ENCODE measurements at places on chromosomes 16 and 17.

GRCh38 chr17:80105762-80106161, 4.4 kb downstream of the GAA start:
- no peak for ATAC-seq

GRCh38 chr16:82846806-82847205, 220.0 kb downstream of the CDH13 start:
- no peak for ATAC-seq

GRCh38 chr17:77861981-77862645, 96.4 kb upstream of the TNRC6C start:
- ATAC-seq, result no peak

GRCh38 chr17:72426948-72427760, 306.3 kb downstream of the SOX9 start:
- no peak for ATAC-seq

DNA sequence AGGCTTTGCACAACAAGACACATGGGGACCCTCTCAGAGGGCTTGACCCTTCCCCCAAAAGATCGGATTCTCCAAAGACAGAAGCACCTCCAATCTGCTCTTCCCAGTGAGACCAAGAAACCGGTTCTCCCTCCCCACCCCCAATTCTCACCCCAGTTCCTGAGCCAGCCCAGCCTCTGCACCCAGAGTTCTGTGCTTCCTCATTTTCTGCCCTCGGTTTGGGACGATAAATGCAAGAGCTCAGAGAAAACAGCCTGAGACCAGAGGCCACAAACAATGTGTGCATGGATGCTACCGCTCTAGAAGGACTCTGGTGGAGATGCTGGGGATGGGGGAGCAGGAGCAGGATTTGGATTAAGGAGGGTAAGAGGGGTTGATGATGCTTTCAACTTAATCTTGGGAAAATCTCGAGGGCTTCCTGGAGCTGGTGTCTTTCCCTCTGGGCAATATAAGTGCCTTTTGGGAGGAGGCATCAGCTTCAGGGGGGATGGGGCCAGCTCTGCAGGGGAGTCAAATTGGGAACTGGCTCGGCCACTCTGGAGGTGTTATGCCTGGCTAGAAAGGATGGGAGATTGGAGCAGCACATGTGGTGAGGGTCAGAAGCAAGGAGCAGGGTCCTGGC, 6.0 kb downstream of the KRT15 start:
- no peak for ATAC-seq

DNA sequence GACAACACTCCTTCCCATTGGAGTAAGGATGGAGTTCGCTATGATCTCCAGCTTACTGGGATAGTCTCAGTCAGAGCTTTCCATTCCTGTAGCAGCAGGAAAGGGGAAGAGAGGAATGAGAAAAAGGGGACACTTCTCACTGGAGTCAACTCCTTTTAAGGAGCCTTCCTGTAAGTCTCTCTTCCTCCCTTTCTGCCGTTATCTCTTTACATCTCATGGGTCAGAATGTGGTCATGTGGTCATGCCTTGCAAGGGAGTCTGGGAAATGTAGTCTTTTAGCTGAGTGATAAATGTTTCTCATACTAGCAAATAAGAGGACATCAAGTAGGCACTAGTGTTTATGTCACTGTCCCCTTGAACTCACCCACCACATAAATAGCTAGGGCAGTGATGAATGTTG, 227.3 kb downstream of the HAPSTR1 start:
- no peak for ATAC-seq

- no peak for ATAC-seq
These were observed 135.8 kb downstream of the CDH8 start for GRCh38 chr16:61900482-61900881.

Data from gastroesophageal sphincter (tissue), 4 donors.